ENCODE measurements at places on chromosomes 16 and 17. TPM values are rescaled to one million over a fixed set of nuclear protein-coding genes. Genes with fewer than 3 reads are reported as not detected.

DNA sequence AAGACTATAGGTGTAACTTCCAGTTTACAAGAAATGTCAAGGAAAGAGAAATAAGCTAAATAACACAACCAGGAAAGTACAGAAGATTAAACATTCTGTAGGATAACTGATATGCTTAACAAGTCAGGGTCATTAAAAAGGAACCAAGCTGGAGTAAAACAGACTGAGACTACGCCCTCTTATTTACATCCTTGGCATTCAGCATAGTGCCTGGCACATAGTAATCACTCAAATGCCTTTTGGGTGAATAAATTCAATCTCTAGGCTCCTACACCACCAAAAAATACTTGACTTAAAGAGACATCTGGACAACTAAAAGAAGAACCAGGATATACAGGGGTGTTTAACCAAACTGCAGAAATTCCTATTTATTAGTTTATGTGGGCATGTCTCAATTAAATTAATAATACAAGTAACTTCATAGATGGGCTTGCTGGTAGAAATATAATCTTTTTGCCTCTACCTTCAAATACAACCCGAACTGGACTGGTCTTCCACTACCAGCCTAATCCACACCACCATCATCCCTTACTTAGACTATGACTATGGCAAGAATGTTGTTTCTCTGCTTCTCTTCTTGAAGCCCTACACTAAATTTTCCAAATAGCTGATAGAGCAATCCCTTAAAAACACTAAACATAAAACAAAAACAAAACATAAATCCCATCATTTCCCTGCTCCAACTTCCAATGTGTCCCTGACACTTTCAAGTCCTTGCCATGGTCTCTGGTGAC is 47.7 kb upstream of the ULK2 start:
- no peak for DNase-seq

DNA sequence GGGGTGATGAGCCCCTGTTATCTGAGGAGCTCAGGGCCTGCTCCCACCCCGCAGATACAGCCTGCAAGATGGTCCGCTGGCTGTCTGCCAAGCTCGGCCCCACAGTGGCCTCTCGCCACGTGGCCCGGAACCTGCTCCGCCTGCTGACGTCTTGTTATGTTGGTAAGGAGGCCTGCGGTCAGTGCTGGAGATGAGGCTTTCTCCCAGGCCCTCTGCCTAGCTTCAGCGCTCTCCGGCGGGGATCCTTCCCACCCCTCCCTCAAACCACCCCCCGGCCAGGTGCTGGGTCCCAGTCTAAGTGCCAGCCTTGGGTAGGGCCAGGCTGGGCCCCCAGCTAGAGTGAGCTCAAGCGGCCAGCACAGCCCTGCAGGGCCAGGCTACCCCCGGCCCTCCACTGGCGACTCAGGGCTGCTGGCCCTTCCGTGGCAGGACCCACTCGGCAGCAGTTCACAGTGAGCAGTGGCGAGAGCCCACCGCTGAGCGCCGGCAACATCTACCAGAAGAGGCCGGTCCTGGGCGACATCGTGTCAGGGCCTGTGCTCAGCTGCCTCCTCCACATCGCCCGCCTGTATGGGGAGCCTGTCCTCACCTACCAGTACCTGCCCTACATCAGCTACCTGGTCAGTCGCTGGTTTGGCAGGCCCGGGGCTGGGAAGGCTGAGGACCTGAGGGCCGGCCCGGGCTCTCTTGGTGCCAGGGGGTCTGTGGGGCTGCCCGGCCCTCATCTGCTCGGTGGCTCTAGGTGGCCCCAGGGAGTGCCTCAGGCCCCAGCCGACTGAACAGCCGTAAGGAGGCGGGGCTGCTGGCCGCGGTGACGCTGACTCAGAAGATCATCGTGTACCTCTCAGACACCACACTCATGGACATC is 6.1 kb downstream of the WDR81 start:
- peak; percentile 82 for DNase-seq

GRCh38 chr17:47188271-47188875 is 722 bp downstream of the CDC27 start:
- DNase-seq, result peak; percentile 37

DNA sequence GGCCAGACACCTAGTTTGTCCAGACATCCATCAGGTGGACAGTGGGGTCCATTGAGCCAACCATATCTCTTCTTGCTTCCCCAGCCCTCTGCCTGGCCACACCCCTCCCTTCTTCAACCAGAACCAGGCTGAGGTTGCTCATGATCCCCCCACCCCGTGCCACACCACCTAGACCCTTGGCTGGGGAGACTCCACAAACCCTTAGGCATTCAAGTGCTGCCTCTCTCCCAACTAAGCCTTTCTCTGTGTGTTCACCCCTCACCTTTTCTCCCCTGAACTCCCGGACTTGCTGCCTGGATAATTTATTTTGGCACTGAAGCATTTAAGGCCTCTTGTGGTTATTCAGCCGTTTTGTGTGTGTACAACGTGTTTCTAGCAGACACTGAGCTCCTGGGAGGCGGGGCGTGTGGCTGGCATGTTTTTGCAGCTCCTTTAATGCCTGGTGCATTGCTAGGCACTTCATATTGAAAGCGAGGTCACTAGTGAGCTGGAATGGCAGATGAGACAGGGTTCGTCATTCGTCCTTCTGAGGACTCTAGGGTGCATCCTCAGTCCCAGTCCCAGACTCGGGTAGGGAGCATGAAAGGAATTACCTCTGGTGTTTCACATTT is 28.7 kb downstream of the CACNA1G start:
- no peak for DNase-seq

GRCh38 chr17:65459677-65460347 is 101.6 kb downstream of the AXIN2 start:
- DNase-seq, result no peak

- no peak for DNase-seq
These were observed 228.8 kb downstream of the C16orf78 start for GRCh38 chr16:49602201-49602975.

DNA sequence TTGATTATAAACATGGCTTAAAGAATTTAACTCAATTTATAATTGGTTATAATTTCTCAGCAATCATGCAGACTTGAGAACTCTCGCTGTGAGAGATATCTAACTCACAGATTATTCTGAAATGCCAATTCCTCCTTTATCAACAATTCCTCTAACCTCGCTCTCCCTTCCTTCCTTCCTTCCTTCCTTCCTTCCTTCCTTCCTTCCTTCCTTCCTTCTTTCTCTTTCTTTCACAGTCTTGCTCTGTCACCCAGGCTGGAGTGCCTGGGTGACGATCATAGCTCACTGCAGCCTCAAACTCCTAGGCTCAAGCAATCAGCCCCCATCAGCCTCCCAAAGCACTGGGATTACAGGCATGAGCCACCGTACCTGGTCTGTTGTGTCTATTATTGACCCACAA is 42.4 kb downstream of the CHD9 start:
- DNase-seq, result no peak

- DNase-seq, result no peak
These were observed 2.1 kb downstream of the SPAG9 start for GRCh38 chr17:51118330-51119195.

- no peak for DNase-seq
These were observed 41.6 kb downstream of the SNX11 start for GRCh38 chr17:48148854-48149786.

DNA sequence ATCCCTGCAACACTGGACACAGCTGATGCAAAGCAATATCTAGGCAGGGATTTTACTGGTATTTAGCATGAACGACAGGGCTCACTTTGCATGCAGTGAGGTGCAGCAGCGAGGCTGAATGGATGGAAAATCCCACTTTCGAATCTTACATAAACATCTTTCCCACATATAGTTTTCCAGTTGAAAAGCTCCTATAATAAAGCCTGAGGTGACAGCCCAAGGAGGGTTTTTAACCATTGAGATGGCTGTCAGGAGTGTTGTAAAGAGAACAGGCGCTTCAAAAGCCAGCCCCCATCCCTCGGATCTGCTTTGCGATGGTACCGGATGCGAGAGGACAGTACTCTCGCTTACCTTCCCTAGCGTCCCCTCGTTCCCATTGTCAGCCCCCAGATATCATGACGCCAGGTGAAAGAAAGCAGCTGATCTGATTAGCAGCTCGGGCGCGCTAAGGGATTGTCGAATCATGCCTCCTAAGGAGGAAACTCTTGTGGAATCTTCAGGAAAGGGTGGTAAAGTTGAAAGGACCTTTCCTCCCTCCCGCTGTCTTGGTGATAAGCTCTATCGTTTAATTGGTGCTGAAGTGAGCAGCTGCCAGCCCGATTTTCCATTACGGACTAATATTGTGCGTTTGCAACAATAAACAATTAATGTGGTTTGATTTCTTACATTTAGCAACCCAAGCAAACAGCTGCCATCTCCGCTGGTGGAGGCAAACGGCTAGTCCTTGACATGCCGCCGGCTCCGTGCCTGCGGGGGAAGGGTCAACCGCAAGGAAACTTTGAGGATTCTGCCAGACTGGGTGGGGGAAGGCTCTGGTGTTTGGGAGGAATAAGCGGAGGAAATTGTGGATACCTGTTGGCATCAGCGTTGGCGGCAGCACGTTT is 1.8 kb downstream of the CDH8 start:
- DNase-seq, result no peak

GRCh38 chr17:81027038-81027437 is 7.9 kb upstream of the BAIAP2 start:
- no peak for DNase-seq

- DNase-seq, result peak; percentile 80
These were observed 12.3 kb downstream of the FOXL1 start for GRCh38 chr16:86590501-86591144.

- DNase-seq, result no peak
These were observed 40.3 kb upstream of the FAM20A start for GRCh38 chr17:68641276-68642117.

DNA sequence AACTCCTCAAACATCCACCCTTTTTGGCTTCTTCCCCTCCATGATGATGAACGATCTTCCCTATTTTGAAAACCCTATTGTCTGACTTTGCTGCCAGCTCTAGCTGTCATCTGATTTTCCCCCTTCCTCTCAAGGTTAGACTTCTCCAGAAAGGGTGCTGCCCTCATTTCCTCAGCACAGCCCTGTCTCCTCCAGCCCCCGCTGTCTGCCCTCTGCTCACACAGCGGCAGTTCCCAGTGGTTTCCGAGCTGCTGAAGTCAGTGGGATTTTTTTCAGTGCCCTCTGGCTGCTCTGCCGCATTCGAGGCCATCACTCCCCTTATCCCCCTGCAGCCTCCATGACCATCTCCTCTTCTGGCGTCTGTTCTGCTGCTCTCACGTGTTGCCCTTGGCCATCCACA is 26.6 kb upstream of the C17orf107 start:
- DNase-seq, result no peak

DNA sequence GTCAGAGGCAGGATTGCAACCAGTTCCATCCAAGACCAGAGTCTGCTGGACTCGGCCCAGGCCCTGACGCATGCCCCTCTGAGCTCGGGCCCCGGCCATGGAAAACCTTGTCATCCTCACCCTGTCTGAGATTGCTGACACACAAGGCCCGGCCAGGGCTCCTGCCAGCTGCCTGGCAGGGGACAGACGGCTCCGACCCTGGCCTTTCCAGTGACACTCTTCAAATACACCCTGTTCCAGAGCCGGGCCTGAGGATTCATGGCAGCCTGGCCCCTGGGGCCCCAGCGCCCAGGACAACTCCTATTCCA is 3.2 kb upstream of the PABPN1L start:
- no peak for DNase-seq

GRCh38 chr17:10265100-10265810 is 66.8 kb upstream of the GAS7 start:
- peak; percentile 89 for DNase-seq

DNA sequence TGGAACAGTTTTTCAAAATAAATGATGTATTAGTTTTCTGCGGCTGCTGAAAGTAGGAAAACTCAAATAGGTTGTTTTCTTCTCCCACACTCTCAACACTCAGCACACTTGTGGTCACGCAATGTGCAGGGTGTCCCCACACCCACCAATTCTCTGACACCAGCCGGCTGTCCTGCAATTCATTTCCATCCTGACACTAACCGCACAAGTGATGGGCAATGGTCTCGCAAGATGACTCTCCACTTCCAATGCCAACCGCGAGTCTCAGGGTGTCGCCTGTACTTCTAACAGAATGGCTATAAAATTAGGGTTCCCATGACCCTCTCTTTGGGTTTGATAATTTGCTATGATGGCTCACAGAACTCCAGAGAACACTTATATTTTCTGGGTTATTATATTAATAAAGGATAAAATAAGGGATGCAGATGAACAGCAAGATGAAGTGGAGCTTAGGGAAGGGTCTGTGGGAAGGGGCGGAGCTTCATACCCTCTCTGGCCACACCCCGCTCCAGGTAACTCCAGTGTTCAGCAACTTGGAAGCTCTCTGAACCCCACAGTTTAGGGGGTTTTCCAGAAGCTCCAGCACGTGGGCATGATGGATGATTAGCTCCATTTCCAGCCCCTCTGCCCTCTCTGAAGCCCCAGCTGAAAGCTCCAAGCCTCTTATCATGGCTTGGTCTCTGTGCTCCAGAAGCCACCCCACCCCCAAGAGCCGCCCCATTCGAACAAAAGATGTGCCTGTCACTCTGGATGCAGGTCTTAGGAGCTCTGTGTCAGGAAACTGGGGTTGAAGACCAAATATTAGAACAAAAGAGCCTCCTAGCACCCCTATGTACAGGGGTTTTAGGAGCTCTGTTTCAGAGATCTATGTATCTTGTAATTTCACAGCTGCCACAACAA is 19.8 kb downstream of the TAF1C start:
- DNase-seq, result no peak

- no peak for DNase-seq
These were observed 45.1 kb downstream of the BRIP1 start for GRCh38 chr17:61818225-61818624.

DNA sequence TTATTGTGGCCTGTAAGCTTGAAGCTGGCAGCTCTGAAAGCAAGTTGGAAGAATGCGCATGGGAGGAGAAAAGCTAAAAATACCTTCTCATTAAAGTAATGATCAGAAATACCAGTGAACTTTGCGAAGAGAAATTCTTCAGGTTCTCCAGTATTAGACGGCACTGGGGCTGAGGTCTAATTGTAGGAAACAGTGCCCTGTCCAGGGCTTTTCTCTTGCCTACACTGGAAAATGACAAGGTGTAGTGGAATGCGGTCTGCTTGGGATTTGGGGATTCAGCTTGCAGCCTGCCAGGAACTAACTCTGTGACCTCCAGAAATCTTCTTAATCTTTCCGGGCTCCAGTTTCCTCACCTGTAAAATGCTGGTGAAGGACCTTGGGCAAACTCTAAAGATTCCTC is 53.3 kb upstream of the KCNJ16 start:
- DNase-seq, result peak; percentile 1

DNA sequence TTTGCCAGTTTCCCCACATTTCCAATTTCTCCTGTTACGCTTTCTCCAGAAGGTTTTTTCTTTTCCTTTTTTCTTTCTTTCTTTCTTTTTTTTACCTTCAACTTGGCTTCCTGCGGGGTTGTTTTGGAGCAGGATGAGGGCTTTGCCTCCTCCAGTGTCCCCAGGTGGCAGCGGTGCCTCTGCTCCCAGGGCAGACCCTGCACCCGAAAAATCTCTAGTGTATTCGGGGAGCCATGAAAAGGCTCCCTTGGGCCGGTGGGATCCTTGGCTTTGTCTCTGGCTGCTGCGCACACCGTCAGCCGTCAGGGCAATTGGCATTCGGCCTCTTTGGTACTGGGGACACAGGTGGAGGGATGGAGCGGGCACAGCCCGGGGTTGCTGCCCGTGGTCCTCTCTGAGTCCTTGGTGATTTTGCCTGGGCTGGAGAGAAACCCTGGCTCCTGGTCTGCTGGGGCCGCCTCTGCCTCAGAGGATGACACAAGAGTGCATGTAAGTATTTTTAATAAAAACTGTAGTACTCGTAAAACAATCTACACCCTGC is 846 bp downstream of the ITGB3 start:
- no peak for DNase-seq

- DNase-seq, result no peak
These were observed 86.3 kb upstream of the RPL38 start for GRCh38 chr17:74117087-74117698.

Gene HBZ
- total RNA-seq, result not detected

Gene EFCAB5
- total RNA-seq, result 0.31 TPM

Gene CPD
- total RNA-seq, result 51.4 TPM

Gene OTOP2
- not detected for total RNA-seq

Gene CACNG3
- total RNA-seq, result not detected

Gene HBA2
- not detected for total RNA-seq

Gene ADORA2B
- 1.1 TPM for total RNA-seq

All from HFFc6 (cell line).